ENCODE measurements at places on chromosomes 7 and 10. TPM values are rescaled to one million over a fixed set of nuclear protein-coding genes. Genes with fewer than 3 reads are reported as not detected.

Gene FUOM
- total RNA-seq, result 0.27 TPM

Gene EPO
- total RNA-seq, result not detected

Gene PTPRZ1
- not detected for total RNA-seq

Gene UNCX
- not detected for total RNA-seq

Gene SPDYE9
- total RNA-seq, result not detected

Gene CFAP70
- total RNA-seq, result not detected

Gene MYO1G
- not detected for total RNA-seq
